Right ventricle myocardium superior (tissue), 1 donor: ENCODE measurements at places on chromosomes 7 and 10. TPM values are rescaled to one million over a fixed set of nuclear protein-coding genes. Genes with fewer than 3 reads are reported as not detected.

Gene SLC18A3
- not detected for total RNA-seq

Gene IGF2BP3
- not detected for total RNA-seq

Gene PRKG1
- total RNA-seq: 28.2 TPM

Gene TWIST1
- 1.4 TPM for total RNA-seq

Gene AKR1E2
- total RNA-seq: 5.1 TPM

Gene PNLIPRP1
- total RNA-seq: not detected

- no peak for DNase-seq
These were observed 9.8 kb downstream of the SH2B2 start for GRCh38 chr7:102296514-102296913.

DNA sequence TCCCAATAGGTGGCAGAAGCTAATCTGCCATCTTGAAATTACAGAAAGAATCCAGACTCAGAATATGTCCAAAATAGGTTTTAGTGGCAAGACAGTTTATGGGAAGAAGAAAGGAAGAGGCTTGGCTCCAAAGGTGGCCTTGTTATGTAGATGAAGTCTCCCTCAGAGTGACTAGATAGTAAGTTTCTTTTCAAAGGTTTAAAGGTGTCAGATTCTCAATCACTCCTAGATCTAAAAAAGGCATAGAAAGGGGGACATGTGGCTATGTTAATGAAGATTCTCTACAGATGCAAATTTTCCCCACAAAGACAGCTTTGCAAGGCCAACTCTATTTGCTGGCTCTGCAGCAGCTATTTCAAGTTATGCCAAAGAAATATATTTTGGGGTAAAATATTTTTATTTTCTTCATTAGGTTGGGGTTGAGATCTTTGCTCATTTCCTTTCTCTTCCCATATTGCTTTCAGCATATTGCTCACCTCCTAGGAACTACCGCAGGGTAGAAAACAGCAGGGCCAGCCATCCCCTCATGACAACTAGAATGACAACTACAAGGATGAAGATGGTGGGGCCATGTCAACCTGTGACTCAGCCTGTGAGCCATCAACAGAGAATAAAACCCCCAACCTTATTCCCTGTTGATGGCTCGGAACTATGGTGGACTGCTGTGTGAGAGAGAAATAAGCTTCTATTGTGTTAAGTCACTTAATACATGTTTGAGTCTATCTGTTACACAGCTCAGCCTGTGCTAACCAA lies 274.0 kb upstream of the GALNT17 start:
- no peak for DNase-seq

- DNase-seq: no peak
These were observed 22.1 kb upstream of the LIPA start for GRCh38 chr10:89273680-89274079.

GRCh38 chr10:96244354-96244753 lies 27.0 kb downstream of the BLNK start:
- DNase-seq: no peak

GRCh38 chr7:93390660-93391059 lies 158.5 kb downstream of the VPS50 start:
- DNase-seq: no peak

DNA sequence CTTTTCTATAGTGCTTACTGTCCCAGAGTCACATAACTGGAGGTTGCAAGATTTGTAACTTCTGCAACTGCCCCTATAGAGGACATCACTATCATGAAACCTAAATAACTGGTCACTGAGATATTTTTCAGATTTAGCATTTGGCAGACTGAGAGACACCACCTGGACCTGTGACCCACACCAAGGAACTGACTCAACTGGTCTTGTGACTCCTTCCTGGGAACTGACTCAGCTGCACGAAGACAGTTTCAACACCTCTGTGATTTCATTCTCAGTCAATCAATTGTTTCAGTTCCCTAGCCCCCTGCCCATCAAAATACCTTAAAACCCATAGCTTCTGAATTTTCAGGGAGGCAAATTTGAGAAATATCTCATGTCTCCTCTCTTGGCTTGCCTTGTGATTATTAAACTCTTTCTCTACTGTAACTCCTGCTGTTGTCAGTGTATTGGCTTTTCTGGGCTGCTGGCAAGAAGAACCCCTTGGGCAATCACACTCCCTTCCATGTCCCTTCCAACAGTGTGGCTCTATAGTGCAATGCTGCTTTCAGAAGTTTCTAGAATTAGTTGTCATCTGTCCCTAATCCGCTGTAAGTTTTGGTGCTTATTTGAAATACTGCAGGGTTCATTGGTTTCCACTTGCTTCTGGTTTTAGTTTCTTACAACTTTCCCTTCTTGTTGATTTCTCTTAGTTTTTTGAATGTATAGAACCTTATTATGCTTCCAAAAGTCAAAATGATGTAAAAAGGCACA lies 127.8 kb upstream of the ADCY1 start:
- no peak for DNase-seq

DNA sequence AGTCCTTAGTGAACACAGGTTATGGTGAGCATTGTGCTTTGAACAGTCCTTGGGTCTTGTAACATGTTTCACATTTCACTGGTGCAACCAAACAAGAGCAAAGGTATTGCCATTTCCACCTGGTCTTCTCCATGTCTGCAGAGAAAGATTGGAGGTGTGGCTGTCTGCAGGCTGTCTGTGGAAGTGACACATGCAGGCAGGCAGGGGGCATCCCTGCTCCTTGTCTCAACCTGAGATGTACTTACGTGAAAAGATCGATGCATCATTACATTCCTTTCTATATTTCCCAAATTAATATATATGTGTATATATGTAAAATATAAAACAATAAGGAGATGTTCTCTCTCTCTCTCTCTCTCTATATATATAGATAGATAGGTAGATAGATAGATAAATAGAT lies 54.3 kb downstream of the LRRC18 start:
- DNase-seq: no peak

DNA sequence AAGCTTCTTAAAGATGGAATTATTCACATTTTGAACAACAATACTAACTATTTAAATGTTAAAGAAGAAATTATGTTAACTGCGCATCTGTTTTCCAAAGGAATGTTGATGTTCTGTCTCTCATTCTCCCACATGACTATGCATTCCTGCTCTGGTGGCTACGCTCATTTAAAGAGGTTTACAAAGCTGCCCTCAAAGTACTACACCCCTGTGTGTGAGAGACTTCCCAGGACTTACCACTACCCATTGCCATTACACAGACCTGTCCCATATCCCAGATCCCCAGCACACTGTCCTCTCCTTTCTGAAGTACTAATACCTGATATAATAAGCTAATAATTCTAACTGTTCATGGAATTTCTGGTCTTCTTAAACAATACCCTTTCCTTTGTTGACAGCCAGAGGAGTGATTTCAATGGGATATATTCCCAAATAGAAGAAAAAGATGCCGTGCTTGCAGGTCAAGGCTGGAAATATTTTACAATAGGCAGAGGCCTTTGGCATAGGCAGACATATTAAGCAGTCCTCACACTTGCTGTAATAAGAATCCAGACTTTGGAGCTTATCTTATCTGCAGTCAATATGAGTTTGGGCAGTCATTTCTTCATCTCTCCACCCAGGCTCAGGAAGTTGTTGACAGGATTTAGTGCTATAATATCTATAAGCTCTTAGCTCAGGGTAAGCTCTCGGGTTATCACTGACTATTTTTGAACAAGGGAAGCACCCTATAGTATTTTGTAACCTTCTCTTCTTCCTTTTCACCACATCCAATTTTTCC lies 12.2 kb downstream of the LIPF start:
- DNase-seq: no peak

- DNase-seq: peak; percentile 32
These were observed 63.5 kb upstream of the BTBD16 start for GRCh38 chr10:122207596-122207995.

DNA sequence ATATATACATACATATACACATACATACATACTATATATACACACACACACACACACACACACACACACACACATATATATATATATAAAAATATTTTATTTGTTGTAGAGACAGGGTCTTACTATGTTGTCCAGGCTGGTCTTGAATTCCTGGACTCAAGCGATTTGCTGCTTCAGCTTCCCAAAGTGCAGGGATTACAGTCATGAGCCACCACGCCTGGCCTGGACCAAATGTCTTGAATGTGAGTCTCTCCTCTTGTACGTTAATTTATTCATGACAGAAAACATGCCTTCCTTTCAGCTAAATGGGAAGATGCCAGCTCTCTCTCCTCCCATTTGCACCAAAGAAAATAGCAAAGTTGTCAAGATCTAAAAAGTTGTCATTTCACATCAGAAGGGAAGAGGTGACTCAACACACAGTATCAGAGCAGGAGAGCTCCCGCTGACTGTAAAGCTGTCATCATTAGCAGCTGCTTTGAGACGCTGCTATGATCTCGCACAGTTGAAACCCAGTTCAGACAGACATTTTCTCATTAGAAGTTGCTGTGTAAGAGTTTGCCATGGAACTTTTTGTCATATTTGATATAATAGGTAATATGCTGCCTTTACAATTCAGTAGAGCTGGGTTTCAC lies 224.3 kb downstream of the SFMBT2 start:
- no peak for DNase-seq

- no peak for DNase-seq
These were observed 237.9 kb downstream of the ADARB2 start for GRCh38 chr10:1499359-1499957.

- no peak for DNase-seq
These were observed 227.3 kb downstream of the XPNPEP1 start for GRCh38 chr10:109695988-109696387.

DNA sequence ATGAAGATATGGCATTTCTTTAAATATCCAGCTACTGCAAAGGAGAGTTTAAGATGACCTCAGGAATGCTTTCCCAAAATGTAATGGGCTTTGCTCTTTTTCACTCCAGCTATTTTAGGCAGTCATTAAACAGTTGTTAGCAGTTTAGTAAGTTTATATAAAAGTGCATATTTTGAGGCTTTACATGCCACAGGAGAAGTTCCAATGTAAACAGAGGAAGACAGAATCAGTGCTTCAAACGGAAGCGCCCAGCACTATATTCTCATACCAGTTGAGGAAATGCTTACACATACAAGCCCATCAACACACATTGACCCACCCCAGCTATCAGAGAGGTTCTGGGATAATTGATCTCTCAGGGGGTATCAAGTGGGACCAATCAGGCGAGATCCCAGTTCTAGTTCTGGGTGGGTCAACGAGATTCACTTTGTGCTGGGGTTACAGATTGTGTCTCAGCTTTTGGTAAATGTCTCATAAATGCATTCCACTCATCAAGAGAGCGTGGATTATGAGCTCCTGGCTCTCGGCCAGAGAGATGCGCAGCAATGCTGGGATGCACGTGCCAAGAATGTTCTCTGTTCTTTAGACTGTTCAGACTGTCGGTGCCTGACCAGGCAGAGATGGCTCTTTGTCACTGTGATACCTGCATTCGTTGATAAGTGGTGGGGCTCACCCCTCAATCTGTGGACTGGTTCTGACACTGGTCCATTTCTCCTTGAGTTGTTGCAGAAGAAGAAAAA lies 55.0 kb downstream of the CACNB2 start:
- DNase-seq: no peak

GRCh38 chr10:110216240-110216639 lies 8.8 kb downstream of the MXI1 start:
- DNase-seq: no peak

DNA sequence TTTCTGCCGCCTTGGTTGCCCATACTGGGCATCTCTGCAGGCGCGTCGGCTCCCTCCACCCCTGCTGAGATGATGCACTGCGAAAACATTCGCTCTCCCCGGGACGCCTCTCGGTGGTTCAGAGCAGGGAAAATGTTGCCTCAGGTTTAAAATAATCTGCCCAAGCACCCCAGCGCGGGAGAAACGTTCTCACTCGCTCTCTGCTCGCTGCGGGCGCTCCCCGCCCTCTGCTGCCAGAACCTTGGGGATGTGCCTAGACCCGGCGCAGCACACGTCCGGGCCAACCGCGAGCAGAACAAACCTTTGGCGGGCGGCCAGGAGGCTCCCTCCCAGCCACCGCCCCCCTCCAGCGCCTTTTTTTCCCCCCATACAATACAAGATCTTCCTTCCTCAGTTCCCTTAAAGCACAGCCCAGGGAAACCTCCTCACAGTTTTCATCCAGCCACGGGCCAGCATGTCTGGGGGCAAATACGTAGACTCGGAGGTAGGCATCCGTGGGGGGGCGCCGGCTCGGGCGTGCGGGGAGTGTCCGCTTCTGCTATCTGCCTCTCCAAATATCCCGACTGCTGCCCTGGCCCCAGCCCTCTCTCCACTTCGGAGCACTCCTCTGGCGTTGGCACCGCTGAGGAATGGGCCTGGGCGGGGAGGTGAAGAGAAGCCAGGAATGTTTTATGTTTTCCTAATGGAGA lies at the start of gene CAV1:
TSS of gene CAV1 (plus strand) at position 428 of the 689 bp plus-strand sequence. CDS start at position 455, 27 bp downstream.
- peak; percentile 93 for DNase-seq

DNA sequence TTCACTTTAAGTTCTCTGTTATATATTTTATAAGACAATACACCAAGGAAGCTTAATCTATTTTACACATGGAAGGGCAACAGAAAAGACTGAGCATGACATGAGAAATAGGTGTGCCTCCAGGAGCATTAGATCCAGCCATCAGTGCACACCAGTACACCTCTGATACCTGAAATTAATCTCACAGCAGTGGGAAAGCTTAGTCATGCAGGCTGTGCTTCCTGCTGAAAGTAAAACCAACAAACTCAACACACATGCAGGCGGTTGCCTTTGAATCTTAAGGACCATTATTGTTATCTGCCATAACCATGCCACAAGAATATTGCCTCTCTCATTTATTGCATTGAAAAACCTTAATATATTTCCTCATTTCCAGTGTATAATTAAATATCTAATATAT lies 16.4 kb upstream of the ANKRD30A start:
- DNase-seq: no peak

- DNase-seq: no peak
These were observed 56.3 kb downstream of the POU6F2 start for GRCh38 chr7:39033885-39034624.

DNA sequence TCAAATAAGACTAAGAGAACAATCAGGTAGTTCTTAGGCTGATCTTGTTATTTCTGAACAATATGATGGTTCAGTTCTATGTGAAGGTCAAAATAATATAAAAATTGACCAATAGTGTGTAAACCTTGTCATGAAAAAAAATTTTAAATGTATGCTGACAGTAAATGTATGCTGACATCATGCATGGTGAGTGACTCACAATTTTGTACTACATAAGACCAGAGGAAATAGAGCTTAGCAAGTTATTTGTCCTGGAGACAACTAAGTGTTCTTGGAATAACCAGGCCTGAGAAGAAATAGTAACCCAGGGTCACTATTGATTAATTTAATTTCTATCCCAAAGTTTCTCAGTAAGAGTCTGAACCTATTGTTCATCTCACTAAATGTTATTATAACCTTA lies 182.2 kb upstream of the PCDH15 start:
- DNase-seq: no peak

DNA sequence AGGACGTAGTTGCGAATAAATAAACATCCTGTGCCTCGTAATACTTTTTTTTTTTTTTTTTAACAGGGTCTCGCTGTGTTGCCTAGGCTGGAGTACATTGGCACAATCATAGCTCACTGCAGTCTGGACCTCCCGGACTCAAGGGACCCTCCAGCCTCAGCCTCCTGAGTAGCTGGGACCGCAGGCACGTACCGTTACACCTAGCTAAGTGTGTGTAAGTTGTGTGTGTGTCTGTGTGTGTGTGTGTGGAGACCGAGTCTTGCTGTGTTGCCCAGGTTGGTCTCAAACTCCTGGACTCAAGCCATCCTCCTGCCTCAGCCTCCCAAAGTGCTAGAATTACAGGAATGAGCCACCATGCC lies 573 bp upstream of the PON2 start:
- DNase-seq: no peak

GRCh38 chr10:86632009-86632800 lies 22.1 kb upstream of the OPN4 start:
- DNase-seq: peak; percentile 74
